ENCODE measurements at places on chromosomes 1 and 21.

DNA sequence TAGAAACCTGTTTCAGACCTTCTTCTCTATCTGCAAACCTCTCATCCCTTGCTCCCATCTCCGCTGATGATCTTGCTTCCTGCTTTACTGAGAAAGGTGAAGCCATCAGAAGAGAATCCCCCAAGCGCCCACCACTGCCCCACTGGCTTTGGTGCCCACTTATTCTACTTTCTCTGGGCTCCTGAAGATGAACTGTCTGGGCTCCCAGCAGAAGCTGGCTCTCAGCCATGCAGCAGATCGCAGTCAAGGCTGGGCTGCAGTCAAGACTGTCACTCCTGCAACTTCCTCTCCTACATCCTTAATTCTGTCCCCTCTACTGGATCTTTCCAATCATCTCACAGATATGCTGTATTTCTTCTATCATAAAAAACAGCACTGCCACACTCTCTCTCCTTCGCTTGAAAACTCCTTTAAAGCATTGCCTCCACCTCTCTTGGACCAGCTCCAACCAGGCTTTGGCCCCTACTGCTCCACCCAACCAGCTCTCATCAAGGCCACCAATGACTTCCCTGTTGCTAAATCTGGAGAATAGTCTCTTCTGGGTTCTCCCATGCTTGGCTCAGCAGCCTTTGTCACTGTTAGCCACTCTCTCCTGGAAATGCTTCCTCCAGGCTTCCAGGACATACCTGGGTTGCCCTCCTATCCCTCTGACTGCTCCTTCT lies 25.8 kb downstream of the TRIM62 start:
- DNase-seq, result no peak

GRCh38 chr1:32622806-32623681 lies 27.3 kb downstream of the ZBTB8OS start:
- no peak for DNase-seq

DNA sequence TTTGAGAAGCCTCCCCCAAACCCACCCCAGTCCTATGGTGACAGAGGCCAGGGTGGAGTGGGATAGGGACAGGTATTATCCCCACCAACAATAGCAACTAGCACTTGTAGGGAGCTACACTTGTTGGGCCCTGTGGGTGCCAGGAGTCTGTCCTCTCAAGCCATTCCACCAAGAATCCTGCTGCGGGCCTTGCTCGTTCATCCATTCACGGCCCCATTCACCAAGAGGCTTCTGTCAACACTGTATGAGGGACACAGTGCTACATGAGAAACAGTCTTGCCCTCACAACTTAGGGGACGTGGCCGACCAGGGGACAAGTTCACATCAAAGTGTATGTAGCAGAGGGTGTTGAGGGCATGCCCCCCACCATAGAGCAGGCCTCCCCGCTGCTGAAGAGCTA lies 18.9 kb downstream of the SHISA4 start:
- no peak for DNase-seq

DNA sequence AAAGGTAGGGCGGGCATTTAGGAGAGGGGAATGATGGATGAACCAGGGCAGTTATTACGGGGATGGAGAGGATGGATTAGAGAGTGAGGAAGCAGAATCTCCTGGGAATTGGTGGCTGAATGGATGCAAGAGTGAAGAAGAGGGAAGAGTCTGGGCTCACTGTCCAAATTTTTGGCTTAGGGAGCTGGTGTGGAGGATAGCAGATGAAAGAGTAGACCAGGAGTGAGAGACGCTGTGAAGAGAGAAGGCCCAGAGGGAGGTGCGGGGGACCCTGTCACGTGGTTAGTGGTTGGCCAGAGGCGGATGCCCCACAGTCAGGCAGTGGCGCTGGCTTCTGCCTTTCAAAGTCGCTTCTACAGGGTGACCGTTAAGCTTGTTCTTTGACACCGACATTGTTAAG lies 78.4 kb downstream of the PEX14 start:
- DNase-seq, result no peak

- DNase-seq, result no peak
These were observed 142.7 kb upstream of the CSF3R start for GRCh38 chr1:36625253-36625934.

DNA sequence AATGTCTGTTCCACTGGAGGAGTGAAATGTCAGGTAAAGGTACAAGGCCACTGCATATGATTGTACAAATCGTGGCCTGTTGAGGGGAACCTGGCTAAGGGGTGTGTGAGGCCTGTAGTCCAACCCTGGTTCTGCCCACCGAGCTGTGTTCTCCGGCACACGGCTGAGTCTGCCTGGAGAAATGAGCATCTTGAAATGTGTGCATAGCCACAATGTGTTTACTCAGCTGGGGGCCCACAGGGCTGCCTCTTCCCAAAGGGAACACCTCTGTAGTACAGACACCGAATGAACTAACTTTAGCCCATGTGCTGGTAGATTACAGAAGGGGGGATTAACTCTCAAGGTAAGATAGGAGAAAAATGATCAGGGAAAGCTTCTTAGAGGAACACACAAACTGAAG lies 30.2 kb downstream of the AK4 start:
- no peak for DNase-seq

DNA sequence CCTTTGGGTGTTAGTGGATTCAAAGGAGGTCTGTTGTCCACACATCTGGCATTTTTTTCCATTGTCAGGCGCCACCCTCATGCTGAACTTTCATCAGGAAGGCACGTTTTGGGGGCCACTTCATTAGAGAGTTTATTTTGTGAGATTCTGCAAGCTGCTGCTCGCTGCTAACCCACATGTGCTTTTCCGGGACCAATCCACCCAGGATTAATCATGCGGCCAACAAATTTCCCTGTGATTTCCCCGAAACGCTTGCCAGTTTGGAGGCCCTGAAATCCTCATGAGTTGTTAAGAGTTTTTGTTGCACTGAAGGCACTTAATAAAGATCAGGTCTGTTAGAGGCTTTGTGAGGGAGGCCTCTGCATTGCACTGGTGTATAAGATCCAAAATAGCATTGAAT lies 2.4 kb downstream of the PDPN start:
- DNase-seq, result no peak

Data from ecto neural progenitor cell (in vitro differentiated cells).